ENCODE measurements at places on chromosomes 5 and 9.

- no peak for DNase-seq
Observed at GRCh38 chr5:127326431-127326830, 35.8 kb downstream of the MEGF10 start.

DNA sequence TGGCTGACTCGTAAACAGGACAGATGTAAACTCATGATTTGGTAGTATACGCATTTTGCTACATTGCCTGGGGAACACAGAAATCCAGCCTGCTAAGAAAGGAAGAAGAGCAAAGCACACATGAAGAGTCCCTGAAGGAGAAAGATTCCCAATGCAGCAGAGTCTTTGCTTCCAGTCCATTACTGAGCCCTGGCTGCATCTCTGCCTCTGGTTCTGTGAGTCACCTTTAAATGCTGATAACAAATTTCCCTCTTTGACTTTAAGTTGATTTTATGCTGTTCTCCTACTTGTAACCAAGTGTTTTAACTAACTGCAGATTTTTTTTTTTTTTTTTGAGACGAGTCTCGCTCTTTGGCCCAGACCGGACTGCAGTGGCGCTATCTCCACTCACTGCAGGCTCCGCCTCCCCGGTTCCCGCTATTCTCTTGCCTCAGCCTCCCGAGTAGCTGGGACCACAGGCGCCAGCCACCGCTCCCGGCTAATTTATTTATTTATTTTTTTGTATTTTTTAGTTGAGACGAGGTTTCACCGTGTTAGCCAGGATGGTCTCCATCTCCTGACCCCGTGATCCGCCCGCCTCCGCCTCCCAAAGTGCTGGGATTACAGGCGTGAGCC lies 8.5 kb upstream of the PRXL2C start:
- DNase-seq: peak; percentile 53

GRCh38 chr5:128143911-128144310 lies 60.3 kb downstream of the SLC12A2 start:
- no peak for DNase-seq

DNA sequence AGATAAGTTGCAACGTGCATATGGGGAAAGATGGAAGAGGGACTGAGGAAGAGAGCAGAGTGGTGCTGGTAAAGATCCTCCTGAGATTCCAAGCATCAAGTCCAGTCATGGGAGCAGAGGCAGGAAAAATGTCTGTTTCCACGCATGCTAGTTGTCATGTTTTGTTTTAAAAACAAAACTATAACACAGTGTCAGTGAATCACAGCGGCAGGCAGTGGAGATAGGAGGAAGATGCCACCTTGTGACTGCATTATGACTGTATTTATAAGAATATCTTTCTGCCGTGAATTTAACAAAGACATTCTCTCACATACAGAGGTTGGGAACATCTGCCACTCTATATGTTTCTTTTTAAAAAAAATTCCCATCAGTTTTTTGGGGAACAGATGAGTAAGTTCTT lies 3.7 kb upstream of the SVEP1 start:
- peak; percentile 34 for DNase-seq

GRCh38 chr5:173715607-173716006 lies 99.2 kb upstream of the BOD1 start:
- no peak for DNase-seq

DNA sequence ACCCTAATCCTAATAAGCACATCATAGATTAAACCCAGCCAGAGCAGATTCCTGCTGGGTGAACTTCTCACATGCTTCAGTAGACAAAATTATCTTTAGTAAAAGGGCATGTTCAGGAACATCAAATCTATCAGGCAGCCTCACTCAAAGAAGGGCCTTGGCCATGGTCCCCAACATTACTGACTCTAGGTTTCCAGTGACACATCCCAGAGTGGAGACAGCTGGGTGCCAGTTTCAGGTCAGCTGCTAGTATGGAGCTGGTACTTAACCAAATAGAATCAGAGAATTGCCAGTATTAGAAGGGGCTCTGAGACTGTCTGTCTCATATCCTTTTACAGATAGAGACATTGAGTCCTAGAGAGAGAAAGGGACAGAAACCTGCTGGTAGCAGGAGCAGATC lies 44.1 kb upstream of the GALNT10 start:
- DNase-seq: no peak

DNA sequence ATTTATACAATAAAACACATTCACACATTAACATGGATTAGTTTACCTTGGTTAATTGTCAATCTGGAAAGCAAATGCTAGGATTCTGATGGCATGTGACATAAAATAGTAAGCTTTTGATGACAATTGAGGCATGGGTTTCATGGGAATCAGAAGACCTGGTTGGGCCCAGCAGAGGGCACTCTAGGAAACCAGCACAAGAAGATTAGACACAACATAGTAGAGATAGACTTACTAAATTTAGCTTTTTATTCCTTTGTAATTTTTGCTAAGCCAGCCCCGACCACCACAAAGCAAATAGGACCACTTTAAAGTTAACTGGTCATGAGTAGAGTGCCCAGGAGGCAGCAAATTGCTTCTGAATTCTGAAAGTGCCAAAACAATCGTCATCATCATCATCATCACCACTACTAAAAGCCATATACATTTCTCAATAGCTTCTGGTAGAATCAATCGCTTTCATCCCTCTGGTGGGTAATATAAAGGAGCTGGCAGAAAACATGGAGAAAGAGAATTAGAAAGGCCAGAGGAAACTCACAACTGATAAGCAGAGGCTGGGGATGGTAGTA lies 163.2 kb downstream of the ARRDC3 start:
- no peak for DNase-seq

DNA sequence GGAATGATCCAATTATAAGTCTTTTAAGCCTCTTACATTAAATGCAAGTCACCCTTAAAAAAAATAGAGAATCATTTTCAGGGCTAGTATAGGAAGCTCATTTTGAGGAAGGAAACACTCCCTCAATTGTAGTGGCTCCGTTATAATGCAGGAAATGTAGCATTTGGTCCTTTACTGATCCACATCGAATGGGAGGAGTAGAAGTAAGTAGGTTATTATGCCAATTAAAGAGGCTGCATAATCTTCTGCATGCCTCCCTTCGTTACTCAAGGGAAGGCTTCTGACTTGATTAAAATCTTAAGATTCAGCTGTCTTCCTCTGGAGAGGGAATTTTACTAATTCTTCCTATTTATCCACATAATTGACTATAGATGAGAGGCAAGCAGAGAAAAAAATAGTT lies 579.2 kb upstream of the COX7C start:
- DNase-seq: no peak

DNA sequence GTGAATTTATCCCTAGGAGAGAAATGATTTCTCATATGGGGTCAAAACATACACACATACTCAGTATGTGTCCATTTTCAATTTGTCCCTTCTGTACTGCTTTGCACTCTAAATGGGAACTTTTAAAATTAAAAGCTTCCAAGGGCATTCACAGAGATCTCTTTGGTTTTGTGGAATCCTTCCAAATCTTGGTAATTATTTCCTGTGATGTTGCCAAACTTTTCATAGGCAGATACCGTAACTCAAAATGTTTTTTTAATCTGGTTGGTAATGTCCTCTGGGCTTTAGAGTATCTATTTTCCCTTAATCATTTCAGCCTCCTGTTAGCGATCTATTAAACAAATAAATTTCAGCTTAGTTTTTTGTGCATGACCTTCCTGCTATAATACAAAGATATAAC lies 282.4 kb downstream of the ARHGEF28 start:
- DNase-seq: no peak

GRCh38 chr9:14687042-14687719 lies 6.1 kb downstream of the ZDHHC21 start:
- peak; percentile 69 for DNase-seq

DNA sequence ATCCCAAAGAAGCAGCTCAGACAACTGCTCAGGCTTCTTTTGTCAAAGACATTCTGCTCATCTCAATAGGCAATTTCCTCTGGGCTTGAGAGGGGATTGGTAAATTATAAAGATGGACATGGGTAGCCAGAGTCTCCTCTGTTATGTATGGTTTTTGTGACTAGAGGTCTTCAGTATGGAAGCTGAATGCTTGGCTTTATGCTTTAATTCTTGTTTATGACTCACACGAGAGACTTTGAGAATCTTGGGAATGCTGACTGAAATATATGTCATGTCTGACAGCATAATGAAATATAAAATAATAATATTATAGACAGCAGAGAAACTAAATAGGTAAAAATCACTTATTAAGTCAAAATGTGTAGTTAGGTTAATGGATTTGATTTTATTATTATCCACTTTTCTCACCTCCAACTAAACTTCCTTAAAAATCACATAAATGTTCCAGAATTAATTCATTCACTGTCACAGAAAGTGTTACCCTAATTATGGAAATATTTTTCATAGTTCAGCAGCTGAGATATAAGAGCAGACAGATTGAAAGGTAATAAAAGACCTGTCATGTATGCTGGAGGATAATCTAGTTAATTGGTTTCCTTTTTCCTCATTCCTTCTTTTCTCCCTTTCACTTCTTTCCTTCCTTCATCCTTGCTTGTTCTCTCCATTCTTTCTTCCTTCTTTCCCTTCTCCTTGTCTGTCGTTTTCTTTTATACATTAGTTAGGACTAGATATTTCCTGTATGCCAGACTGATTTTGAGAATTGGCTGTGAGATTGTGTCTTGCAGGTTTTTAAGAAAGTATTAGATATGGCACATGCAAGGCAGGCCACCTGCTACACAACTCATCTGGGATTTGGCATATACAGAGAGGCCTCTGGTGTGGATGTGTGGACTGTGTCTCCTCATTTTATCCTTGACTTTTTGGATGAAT lies 1866.1 kb upstream of the NUDT12 start:
- peak; percentile 7 for DNase-seq

- no peak for DNase-seq
Observed at GRCh38 chr9:109074236-109074889, 45.4 kb downstream of the TMEM245 start.

GRCh38 chr5:177008716-177009115 lies 2.1 kb upstream of the UIMC1 start:
- DNase-seq: no peak

GRCh38 chr5:73900566-73900965 lies 274.6 kb downstream of the ARHGEF28 start:
- DNase-seq: no peak

DNA sequence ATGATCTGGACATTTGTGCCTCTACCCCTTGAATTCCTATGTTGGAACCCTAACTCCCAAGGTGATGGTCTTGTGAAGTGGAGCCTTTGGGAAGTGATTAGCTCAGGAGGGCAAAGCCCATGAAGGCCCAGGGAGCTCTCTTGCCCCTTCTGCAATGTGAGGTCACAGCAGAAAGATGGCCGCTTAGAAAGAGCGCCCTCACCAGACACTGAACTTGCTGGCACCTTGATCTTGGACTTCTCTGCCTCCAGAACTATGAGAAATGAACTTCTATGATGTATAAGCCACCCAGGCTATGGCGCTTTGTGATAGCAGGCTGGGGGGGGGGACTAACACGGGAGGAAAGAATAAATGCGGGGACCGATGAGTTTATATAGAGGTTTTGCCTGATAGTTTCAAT lies 45.3 kb downstream of the AGXT2 start:
- no peak for DNase-seq

- no peak for DNase-seq
Observed at GRCh38 chr5:170164921-170165320, 59.2 kb downstream of the FOXI1 start.

- DNase-seq: no peak
Observed at GRCh38 chr5:91641730-91642350, 258.7 kb upstream of the ARRDC3 start.

DNA sequence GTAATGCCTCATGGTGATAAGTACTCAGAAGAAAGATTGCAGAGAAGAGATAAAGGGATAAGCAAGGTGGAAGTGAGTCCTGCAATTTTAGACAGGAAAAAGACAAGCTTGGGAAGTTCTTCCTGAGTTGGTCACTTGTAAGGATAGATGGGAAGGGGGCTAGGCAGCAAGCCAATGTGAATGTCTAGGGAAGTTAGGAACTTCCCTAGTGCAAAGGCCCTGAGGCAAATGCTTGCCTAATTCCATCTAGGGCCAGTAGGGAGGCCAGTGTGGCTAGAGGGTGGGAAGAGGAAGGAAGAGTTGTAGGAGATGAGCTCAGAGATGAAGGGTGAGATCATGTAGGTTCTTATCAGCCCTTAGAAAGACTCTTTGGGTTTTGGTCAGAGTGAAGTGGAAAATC lies 206.6 kb downstream of the MAT2B start:
- DNase-seq: peak; percentile 76

GRCh38 chr5:83441747-83442146 lies 29.8 kb upstream of the VCAN start:
- DNase-seq: no peak

DNA sequence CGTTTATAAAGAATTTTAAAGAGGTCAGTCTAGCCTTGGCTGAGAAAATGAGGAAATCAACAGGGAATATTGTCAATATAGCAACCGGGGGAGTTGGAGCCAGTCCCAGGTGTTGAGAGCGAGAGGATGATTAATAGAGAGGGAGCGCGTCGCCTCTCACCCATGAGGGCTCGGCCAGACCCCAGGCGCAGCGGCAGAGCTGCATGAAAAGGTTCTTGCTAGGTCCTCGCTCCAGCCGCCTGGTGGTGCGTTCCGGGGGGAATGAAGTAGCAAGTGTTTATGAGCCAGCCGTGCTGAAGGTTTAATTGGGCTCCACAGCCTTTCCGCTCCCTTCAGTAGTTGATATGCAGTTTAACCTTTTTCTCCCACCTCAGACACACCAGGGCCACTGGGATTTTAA lies 167.3 kb upstream of the IRX1 start:
- DNase-seq: no peak

GRCh38 chr9:131188976-131189375 lies 63.6 kb downstream of the NUP214 start:
- DNase-seq: no peak

GRCh38 chr5:40446910-40447309 lies 232.8 kb upstream of the PTGER4 start:
- DNase-seq: peak; percentile 91

- no peak for DNase-seq
Observed at GRCh38 chr9:134565316-134565915, 76.2 kb upstream of the COL5A1 start.

GRCh38 chr9:129584136-129584535 lies 36.8 kb downstream of the C9orf50 start:
- peak; percentile 56 for DNase-seq

DNA sequence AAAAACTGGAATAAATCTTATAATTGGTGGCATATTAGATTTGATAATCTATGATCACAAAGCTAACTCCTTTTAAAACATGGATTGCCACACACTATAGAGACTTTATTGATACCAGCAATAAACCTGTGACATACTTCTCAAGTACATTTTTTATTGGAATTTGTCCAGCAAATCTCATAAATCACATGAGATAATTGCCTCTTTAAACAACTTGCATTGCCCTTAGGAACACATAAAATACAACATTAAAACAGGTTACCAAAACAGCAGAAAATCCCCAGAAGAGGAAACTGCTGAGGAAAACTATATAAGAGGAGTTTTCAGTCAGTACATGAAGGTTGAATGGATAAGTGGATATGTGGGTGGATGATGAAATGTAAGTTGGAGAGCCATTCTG lies 124.6 kb downstream of the SNCAIP start:
- DNase-seq: no peak

DNA sequence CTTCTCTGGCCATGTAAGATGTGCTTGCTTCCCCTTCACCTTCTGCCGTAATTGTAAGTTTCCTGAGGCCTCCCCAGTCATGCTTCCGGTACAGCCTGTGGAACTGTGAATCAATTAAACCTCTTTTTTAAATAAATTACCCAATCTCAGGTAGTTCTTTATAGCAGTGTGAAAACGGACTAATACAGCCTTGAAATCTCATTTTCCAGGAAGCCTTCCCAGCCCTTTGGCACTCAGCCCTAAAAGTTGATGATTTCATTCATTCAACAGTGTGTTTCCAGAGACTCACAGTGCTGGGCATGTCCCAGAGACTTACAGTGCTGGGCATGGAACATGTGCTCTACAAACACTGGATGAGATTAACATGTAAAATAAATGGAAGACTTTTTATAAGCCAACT lies 135.8 kb downstream of the DCP2 start:
- peak; percentile 61 for DNase-seq

Data from NCI-H226 (cell line).